Cortex of kidney (tissue), 1 donor: ENCODE measurements at places on chromosomes 4 and X.

GRCh38 chr4:109977854-109978501, 65.3 kb downstream of the EGF start:
- no peak for DNase-seq

DNA sequence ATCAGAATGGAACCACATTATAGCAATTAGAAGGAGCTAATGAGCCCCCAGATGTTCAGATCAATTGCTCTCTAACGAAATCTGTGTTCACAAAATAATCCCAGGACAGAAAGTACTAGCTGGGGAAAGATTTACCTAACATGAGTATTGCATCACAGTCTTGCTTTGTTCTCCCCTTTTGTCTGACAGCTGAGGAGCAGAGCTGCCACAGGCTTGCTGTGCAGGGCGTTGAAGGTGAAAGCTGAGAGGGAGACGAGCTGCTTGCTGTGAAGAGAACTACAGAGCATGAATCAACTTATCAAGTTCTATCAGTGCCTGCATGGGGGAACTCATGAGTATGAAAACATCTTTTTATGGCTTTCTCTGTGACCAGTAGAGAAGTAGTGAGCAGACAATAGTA, 441.2 kb downstream of the CENPC start:
- no peak for DNase-seq

- DNase-seq = no peak
These were observed 24.4 kb upstream of the PLA2G12A start for GRCh38 chr4:109754093-109754857.

DNA sequence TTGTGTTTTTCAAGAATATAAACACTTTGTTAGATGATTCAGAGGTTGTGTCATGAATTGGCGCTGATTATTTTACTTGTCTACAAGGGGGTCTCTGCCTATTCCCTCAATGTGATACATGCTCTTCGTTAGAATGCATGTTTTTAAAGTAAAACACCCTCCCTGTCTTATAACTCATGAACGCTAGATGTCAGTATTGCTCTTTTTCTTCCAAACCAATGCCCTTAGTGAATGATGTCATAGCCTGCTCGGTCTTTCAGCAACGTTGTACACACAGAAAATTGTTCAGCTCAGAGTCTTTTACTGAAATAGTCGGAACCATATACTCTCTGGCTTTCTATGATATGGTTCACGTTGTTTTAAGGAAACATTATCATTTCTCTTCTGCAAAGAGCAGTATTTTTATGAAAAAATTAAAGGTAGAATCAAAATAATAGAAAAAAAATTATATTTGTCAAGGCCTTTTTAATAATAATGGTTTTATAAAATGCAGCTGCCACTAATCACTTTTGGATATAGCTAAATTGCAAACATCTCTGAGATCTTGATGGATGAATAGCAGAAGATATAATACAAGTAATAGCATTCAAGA, 292.9 kb downstream of the TLL1 start:
- DNase-seq = no peak

DNA sequence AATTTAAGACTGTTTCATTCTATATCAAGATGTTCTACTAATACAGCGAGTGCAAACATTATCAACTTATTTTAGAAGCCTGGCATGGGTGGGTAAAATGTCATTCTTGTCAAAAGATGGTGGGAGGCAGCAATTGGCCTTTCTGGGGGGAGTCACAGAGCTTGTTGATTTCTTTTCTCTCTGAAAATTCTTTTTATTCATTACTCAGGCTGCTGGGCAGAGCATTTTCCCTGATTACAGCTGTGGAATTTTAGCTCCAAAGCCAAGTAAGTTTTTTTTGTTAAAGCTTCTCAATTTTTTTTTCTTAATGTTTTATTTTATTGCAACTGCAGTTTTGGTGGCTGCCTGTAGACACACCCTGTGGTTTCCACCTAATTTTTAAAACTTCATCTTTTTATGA, 50.4 kb downstream of the GPC4 start:
- no peak for DNase-seq

GRCh38 chr4:80209340-80209701, 12.0 kb downstream of the PRDM8 start:
- DNase-seq = no peak

DNA sequence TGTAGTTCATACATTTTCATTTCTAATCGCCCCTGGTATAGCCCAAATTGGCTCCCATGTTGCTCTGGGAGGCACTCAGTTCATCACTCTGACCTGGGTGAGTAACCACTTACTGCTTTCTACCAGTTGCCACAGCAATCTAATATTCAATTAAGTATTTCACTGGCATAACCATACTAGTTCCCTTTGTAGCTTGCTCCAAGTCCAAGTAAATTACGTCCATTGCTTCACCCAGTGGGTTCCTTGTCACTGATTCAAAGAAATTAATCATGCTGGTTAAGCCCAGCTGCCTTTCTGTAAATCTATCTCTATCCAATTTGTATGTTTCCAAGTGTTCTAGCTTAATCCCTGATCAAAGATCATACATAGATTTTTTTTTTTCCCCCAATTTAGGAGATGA, 92.0 kb upstream of the CBR4 start:
- no peak for DNase-seq

GRCh38 chr4:7872264-7872771, 67.3 kb downstream of the AFAP1 start:
- no peak for DNase-seq

DNA sequence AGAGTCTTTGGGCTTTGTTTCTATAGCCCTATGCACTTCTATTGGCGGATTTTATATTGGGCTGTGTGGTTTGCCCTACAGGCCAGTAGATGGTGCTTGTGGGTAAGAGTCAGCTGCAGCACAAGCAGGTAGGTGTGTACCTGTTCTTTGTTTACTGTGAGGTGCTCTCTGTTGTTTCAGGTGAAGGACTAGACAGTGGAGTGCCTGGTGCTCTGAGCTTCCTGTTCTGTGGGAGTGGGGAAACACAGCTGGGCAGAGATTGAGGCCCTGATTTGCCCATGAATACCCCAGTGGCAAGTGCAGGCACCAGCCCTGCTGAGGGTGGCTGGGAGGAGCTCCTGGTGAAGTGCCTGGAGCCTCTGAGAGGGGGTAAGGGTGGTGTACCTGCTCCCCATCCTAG, 26.3 kb upstream of the UCP1 start:
- no peak for DNase-seq

DNA sequence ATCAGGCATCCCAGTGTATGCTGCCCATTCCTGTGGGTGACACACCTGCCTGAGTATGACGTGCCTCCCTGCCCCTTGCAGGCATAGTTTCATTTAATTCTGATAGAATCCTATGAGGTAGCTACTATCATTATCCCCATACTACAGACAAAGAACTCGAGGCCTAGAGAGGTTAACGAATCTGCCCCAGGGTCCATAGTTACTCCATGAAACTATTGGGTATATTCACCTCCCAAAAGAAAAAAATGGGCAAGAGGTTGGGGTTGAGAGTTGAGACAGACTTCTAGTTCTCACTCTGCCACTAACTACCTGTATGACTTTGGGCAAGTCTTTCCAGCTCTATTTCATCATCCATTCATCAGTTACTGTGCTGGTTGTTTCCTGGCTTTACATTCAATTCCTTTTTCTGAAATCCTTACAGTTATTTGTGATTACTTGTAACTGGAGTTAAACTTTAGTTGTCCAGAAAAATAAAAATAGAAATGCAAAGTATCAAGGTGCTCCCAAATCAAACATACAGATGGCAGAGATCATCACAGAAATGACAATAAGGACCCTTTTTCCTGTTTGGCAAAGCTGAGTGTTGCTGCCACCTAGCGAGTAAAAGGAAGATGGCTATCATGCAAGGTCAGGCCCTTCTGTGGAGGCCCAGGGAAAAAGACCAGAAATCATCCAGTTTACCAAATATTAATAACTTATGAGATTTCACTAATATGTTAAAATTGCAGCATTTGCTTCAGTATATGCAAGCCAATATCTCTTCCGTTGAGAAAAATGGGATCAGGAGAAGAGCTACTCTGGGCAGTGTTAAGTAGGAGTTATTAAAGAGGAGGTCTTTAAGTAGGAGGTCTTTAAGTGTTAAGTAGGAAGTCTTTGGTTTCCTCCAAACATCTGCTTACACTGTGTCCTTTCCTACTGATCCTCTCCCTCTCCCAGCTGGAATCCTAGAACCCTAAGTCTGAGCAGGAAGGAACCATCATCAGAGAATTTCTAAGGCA, 17.1 kb upstream of the MAP7D3 start:
- no peak for DNase-seq

- DNase-seq = no peak
These were observed 690.0 kb downstream of the TRAM1L1 start for GRCh38 chr4:116395408-116395807.

GRCh38 chrX:57417827-57418226, 131.3 kb downstream of the FAAH2 start:
- no peak for DNase-seq

GRCh38 chrX:120457766-120458180, 11.3 kb downstream of the LAMP2 start:
- DNase-seq = no peak

DNA sequence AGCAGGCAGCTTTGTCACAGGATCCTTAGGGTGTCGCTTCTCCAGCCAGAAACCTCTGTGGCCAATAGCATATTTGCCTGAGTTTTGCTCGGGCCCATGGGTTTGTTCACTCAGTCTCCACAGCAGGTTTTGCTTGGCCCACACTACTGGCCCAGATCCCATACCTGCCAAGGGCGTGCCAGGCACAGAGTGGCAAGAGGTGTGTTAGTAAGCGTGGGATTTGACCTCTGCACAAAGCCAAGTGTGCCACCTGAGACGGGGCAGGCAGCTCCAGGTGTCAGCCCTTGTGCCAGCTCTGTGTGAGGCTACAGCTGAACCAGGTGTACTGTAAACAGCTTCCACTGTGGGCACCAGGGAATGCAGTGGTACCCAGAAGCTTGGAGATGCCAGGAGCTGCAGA, 2003.0 kb downstream of the C4orf33 start:
- DNase-seq = no peak

DNA sequence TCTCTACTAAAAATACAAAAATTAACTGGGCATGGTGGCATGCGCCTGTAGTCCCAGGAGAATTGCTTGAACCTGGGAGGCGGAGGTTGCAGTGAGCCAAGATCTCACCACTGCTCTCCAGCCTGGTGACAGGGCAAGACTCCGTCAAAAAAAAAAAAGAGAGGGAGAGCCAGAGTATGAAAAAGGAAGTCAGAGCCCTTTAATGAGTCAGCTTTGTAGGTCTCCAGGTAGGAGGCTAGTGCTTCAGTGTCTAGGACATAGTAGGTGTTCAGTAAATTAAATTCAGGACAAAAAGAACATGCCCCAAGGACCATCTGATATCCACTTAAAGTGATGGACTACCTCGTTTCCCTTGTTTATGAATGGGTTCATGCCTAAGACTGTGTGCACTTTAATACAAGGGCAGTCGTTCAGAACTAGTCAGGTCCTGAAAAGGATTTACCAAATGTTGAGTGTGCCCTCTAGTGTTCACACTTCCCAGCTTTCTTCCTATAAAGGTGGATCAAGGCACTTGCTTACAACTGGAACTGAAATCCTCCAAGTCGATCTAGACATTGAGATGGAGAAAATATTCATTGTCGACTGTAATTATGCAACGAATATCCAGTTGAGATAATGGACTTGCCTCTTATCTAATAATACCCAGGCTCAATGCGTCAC, 29.0 kb downstream of the F9 start:
- no peak for DNase-seq

DNA sequence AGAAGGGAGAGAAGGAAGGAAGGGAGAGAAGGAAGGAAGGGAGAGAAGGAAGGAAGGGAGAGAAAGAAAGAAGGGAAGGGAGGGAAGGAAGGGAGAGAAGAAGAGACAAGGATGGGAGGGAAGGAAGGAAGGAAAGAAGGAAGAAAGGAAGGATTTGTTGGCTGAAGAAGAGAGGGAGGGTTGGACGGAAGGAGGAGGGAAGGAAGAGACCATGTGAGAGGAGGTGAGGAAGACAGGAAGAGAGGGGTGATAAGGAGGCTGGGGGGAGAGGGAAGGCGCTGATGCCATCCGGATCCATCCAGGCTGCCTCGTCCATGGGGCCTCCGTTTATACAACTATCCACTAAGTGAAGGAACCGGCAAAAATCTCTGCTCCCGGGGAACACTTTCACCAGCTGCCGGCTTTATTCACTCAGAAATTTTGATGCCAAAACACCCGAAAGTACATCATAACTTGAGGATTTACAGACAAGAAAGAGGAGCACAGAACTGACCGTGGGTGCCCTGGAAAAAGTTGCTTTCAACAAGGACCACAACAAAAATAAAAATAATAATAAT, 14.9 kb downstream of the DHRSX start:
- no peak for DNase-seq

DNA sequence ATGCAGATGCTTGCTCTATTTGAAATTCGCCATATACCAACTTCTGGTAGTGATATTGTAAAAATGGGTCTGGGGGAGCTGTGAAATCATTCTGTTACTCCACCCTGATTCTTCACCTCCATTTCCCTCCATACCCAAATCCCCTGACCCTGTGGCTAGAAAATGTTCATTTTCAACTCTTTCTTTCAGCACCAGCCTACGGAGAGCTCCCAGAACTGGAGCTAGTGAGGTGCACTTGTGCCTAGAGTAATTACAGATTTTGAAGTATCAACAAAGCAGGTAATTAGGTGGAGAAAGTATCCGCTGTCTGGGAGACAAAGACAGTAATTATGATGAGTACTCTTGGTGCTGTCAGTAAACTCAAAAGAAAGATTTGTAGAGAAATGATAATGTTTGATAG, 8.1 kb downstream of the ARHGAP36 start:
- no peak for DNase-seq

GRCh38 chr4:110660755-110661154, 37.9 kb upstream of the PITX2 start:
- no peak for DNase-seq
